ENCODE measurements at places on chromosomes 12 and 14.

GRCh38 chr14:98599082-98599481 lies 672.9 kb downstream of the BCL11B start:
- no peak for DNase-seq

GRCh38 chr12:55979069-55979468 lies 5.2 kb downstream of the RAB5B start:
- DNase-seq, result no peak

DNA sequence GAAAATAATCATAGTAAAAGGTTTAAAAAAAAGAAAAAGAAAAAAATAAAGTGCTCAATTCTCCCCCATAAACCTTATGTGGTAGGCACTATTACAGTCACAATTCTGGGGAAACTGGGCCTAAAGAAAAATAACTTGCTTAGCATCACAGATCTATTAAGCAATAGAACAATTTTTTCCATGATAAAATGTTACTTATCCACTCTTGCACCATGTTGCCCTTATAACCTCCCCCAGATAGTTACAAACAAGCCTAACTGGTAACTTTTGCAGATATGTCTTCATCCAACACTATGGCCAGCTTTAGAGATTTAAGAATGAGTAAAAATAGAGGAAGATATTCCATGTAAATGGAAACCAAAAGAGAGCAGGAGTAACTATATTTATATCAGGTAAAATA lies 164.8 kb downstream of the DUSP6 start:
- DNase-seq, result no peak

- no peak for DNase-seq
These were observed 4.7 kb upstream of the SLC48A1 start for GRCh38 chr12:47768323-47768811.

DNA sequence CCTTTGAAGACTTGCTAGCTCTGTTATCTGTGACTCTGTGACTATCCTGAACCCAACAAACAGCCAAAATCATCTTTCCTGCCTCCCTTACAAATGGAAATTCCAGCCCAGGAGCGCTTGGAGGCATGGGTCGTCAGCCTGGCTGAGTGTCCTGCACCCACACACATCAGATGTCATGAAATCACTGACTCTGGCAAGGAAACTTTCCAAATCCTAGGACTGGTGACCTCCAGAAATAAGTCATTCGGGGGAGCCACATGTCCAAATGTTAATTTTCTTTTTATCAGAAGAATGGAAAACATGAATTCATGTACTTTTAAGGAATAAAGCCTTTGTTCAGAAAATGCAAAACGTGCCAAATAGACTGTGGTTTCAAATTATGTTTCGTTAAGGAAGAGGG lies 96.3 kb upstream of the EVL start:
- no peak for DNase-seq

DNA sequence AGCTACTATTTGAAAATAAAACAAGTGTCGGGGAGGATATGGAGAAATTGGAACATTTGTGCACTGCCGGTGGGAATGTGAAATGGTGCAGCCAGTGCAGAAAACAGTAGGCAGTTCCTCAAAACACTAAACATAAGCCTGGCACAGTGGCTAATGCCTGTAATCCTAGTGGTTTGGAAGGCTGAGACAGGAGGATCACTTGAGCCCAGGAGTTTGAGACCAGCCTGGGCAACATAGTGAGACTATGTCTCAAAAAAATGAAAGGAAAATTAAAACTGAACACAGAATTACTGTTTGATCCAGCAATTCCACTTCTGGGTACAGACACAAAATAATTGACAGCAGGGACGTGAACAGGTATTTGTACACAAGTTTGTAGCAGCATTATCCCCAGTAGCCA lies 12.6 kb downstream of the SIVA1 start:
- no peak for DNase-seq

GRCh38 chr14:23181453-23181852 lies 2.0 kb downstream of the SLC7A8 start:
- no peak for DNase-seq

- no peak for DNase-seq
These were observed 50.8 kb upstream of the SAV1 start for GRCh38 chr14:50718949-50719348.

- DNase-seq, result no peak
These were observed 82.5 kb downstream of the MAP3K9 start for GRCh38 chr14:70726651-70727375.

- DNase-seq, result no peak
These were observed 45.2 kb upstream of the OASL start for GRCh38 chr12:121084229-121084628.

GRCh38 chr12:57452937-57453509 lies 2.1 kb upstream of the INHBE start:
- DNase-seq, result no peak

DNA sequence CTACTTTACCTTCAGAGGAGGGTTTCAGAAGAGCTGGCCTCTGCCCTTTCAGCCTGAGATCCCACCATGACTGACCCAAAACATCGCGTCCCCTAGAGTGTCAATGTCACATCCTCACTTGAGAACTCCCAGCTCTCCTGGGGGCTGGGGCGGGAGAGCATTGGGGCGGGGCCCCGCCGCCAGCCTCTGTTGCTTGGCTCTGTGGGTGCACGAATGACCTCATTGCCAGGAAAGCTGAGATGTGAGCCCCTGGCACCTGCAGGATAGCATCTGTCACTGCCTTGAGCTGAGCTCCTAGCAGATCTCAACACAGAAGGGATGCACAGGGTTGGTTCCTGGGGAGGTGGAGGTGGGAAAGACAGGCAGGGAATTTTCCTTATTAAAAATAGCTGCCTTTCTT lies 20.6 kb upstream of the MYL2 start:
- DNase-seq, result no peak

GRCh38 chr14:41636492-41637392 lies 30.1 kb downstream of the LRFN5 start:
- no peak for DNase-seq

DNA sequence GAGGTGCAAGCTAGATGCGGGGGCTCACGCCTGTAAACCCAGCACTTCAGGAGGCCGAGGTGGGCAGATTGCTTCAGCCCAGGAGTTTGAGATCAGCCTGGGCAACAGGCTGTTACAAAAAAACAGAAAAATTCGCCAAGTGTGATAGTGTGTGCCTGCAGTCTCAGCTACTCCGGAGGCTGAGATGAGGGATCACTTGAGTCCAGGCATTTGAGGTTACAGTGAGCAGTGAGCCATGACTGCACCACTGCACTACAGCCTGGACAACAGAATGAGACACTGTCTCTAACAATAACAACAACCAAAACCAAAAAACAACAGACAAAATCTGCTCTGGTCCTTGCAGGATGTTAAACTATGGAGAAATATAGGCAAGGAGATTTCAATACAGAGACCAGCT lies 13.9 kb downstream of the BTBD7 start:
- no peak for DNase-seq

DNA sequence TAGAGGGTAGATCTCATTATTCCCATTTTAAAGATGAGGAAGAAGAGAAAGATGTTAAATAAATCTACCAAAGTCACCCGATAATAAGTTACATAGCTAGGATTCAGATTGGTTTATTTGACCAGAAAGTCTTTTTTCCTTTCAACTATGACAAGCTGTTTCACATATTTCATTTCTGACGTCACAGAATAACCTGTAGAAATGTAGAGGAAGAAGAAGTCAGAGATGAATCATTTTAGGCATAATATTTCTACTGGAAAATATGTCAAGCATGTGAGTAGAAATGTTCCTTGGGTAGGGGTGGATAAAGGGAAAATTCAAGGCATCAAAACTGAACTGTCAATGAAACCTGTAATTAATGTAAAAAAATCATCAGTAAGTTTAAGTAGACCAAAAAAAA lies 107.0 kb downstream of the MGST1 start:
- DNase-seq, result no peak

DNA sequence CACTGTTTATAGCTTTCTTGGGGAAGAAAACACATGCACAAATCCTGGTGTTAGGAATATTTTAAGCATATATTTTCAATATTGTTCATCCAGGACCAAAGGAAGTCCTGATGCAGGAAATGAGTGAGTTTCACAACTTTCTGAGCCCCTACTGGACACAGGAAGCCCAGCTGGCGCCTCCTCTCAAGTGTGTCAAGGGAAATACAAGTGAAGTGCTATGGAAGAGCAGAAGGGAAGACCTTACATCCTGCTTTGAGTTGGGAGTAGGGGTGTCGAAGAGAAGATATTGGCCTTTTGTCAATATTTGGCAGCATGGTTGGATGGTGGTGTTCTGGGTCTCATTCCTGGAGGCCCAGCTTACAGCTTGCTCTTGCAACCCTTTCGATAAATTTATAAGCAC lies 66.1 kb upstream of the ZDHHC17 start:
- DNase-seq, result no peak

All from stimulated activated CD4-positive, alpha-beta T cell treated with anti-CD3 and anti-CD28 coated beads, TNF-alpha, amount 100 ng/mL, for 48 hours (primary cell).